Brain (organoid and tissue), 16 donors: ENCODE measurements at places on chromosomes 2 and 18.

GRCh38 chr2:166184789-166185188, 57.0 kb upstream of the SCN1A start:
- DNase-seq = no peak

- DNase-seq = peak; percentile 98
These were observed at the start of gene PTCD3 for GRCh38 chr2:86105969-86106945. PTCD3 (plus strand) TSS chr2:86106235; CDS start chr2:86106248, 13 bp downstream.

GRCh38 chr2:187442378-187442777, 5.7 kb downstream of the CALCRL start:
- DNase-seq = no peak

DNA sequence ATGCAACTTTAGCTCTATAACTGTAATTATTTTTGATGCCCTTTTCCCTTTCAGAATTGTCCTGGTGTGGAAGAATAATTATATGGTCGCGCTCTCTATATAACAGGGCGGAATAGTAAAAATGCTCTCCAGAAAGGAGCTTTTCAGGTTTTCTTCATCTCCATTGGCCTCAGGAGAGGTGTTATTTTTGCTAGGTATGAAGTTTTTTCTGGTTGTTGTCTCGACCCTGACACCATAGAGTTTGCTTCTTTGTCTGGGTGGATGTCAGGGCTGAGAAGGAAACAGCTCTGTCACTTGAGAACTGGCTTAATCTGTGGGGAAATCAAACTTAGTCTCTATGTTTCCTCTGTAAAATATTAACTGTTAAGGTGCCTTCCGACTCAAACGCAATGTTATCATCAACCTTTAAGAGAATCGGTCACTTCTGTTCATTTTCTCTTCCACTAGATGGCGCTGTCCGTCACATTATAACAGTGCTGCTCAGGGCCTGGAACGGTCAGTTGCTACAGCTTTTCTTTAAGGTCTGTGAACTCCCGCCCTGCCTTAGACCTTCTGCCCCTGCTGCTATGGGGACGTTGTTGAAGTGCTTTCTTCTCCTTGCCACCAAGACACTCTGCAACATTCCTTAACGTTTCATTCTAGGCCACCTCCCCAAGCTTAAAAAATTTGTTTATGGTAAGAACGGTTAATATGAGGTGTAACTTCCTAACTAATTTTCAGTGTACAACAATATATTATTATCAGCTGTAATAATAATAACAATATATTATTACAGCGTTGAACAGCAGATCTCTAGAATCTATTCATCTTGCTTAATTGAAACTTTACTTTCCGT, 23.8 kb upstream of the SERPINB12 start:
- DNase-seq = peak; percentile 91

- no peak for DNase-seq
These were observed 22.6 kb upstream of the EPAS1 start for GRCh38 chr2:46274586-46274985.

GRCh38 chr2:75406131-75406581, 154.6 kb downstream of the EVA1A start:
- peak; percentile 69 for DNase-seq

- no peak for DNase-seq
These were observed 275.2 kb downstream of the IRS1 start for GRCh38 chr2:226524381-226524843.

GRCh38 chr2:19819097-19820065, 82.4 kb downstream of the TTC32 start:
- no peak for DNase-seq

GRCh38 chr2:29966266-29966665, 44.9 kb upstream of the ALK start:
- DNase-seq = no peak

GRCh38 chr2:151119374-151119773, 142.3 kb downstream of the RBM43 start:
- no peak for DNase-seq

GRCh38 chr2:79025421-79025820, at the start of gene REG3G:
REG3G (plus strand) TSS chr2:79025702; CDS start chr2:79026094, 392 bp downstream.
- no peak for DNase-seq

GRCh38 chr18:25282896-25283703, 68.9 kb downstream of the ZNF521 start:
- DNase-seq = no peak

GRCh38 chr18:5311301-5311989, 15.9 kb upstream of the ZBTB14 start:
- DNase-seq = peak; percentile 53
